ENCODE measurements at places on chromosomes 2 and 18. TPM values are rescaled to one million over a fixed set of nuclear protein-coding genes. Genes with fewer than 3 reads are reported as not detected.

DNA sequence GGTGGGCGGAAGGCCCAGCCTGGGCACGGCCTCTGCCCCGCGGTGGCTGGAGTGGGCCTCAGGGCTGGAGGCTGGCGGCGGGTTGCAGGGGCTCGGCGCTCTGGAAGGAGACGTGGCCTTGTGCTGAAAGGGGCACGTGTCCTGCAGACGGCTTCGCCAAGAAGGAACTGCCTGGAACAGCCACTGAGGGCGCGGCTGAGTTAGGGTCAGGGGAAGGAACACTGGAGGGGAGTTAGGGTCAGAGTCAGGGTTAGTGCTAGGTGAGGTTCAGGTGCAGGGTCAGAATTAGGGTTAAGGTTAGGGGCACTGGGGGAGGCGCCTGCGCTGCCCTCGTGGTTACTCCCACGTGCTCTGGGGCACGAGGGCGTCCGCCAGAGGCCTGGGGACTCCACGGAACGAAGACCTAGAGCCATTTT is 933 bp upstream of the ADNP2 start:
- DNase-seq: no peak

DNA sequence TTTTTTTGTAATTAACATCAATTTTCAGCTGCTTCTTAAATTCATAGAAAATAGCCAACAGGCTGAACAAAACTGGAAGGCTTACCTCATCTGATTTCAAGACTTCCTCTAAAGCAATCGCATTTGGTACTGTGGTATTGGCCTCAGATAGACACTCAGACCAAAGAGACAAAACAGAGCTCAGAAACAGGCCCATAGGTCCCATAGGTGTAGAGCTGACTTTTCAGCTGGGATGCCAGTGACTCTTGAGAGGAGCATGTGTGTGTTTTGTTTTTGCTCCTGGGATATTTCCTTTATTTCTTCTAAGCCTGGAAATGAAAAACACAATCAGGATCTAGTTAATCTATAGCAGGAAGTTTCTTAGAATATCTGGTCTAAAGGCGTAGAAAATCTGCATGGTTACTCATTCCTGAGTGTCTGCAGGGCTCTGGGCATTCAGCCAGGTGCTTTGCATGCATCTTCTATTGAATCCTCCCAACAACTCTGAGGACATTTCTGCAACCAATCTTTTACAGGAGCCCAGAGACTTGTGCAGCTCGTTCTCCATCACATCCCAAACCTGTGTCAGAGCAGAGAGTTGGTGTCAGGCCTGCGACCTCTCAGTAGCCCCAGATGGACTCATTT is 190.8 kb downstream of the RTP5 start:
- DNase-seq: no peak

DNA sequence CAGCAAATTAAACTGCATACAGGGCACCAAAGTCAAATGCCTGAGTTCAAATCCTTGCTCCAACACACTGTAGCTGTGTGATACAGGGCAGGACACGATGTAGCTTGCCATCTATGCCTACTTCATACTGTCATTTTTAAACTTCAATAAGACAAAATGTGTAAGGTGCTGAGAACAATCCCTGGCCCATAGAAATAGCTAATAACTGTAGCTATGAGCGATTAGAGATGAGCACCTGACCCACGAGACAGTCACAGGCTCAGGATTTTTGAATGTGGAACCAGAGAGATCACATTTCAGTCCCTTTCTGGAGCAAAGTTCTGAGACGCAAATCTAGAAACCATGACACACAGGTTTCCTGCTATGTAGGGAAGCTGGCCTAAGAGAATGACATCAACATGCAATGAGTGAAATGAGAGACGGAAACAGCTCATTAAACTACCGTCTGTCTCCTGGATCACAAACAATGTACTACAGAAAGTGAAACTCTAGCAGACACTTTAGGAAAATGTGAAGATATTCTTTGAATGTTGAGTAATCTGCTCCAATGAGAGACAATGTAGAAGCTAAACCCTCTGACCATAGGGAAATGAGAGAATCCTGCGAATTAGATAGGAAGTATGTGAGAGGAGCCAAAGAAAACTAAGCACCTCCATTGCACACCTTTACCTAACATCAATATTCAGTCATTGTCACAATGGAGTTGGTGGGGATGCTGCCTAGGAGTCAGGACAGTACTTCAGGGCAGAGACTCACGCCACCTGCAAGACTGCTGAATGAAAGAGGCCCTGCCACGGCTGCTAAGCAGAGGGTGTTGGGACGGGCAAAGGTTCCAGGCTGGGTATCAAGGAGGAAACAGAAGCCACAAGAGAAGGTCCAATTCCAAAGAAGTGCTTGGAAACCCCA is 25.5 kb downstream of the B4GALT6 start:
- no peak for DNase-seq

- peak; percentile 92 for DNase-seq
These were observed 60.3 kb upstream of the SP3 start for GRCh38 chr2:174025271-174026121.

DNA sequence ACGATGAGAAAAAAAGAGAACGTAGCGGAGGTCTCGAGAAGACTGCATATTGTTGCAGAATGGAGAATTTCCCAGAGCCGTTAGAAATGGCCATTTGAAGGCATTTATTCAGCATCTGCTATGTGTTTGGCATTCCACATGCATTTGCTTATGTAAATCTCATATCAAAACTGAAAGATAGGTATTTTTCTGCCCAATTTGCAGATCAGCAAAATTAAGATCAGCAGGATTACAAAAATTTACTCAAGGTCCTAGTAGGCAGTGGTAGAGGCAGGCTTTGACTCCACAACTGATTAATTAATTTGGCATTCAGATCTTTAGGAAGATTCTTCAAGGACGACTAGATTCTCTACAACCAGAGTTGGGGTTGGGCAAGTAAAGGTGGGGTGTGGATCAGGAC is 1.8 kb upstream of the E2F6 start:
- no peak for DNase-seq

DNA sequence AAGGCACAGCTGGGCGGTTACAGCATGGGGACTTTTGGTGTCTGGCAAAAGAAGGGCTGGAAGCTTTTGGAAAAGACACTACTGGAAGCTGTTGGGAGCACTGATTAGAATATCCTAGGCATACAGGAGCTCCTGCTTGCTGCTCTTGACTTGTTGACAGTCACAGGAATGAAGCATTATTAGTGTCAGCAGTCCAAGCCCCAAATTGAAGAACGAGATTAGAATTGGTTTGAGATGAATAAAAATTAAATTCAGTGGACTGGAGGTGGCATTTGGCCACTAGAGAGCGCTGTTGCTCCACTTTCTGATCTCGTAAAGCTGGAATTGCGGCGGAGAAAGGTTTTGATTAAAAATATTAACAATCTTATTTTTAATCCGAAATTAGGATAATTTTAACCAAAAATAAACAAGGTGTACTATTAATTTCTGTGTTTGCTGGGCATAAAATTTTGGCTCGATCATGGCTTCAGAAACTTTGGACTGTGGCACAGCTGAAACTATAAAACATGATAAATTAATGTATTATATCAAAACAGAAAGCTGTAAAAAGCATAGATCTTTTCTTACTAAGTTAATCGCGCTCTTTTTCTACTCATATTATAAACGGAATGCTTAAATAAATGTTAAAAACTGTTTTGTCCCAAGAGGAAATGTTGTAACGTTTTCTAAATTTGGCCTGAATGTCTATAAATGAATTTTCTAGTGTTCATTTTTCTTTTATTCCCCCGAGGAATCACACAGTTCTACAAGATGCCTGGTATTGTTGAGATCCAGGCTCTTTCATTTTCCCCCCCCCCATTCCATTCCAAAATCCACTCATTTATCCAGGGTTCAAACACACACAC is 2.4 kb upstream of the HOXD8 start:
- DNase-seq: no peak

- DNase-seq: no peak
These were observed 7.1 kb upstream of the CEP68 start for GRCh38 chr2:65049010-65049639.

NRP2 gene
- 11.7 TPM for total RNA-seq

MAL gene
- 8.3 TPM for total RNA-seq

GRCh38 chr2:173524256-173524955 is 169.7 kb downstream of the CDCA7 start:
- no peak for DNase-seq

- DNase-seq: no peak
These were observed 6.5 kb upstream of the ZAP70 start for GRCh38 chr2:97706708-97707345.

DNA sequence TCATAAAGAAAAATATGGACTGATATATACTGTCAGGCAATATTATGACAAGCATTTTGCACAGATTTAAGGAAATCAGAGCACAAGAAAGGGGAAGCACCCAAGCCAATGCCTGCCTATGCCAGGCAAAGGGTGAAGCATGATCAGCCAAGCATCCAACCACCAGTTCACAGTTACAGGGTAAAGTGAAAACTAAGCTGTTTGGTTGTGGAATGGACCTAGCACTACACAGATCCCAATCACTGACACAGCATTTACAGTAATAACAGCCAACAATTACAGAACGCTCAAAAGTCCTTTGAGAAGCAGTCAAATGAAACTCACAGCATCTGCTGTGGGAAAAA is 90.3 kb downstream of the SP3 start:
- no peak for DNase-seq

UBXN2A gene
- 22.4 TPM for total RNA-seq

DNA sequence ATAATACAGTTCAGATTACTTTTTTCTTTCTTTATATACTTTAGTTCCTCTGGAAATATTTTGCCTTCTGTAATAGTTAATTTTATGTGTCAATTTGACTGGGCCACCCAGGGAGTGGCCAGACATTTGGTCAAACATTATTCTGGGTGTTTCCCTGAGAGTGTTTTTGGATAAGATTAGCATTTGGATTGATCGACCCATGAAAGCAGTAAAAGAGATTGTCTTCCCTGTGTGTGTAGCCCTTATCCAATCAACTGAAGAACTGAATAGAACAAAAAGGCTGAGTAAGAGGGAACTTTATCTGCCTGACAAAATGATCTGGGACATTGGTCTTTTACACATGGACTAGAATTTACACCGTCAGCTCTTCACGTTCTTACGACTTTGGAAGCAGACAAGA is 1190.1 kb upstream of the FAM98A start:
- DNase-seq: no peak

- no peak for DNase-seq
These were observed 196.3 kb downstream of the PDE1A start for GRCh38 chr2:182230561-182230960.

FOXI3 gene
- not detected for total RNA-seq

MC2R gene
- total RNA-seq: not detected

DNA sequence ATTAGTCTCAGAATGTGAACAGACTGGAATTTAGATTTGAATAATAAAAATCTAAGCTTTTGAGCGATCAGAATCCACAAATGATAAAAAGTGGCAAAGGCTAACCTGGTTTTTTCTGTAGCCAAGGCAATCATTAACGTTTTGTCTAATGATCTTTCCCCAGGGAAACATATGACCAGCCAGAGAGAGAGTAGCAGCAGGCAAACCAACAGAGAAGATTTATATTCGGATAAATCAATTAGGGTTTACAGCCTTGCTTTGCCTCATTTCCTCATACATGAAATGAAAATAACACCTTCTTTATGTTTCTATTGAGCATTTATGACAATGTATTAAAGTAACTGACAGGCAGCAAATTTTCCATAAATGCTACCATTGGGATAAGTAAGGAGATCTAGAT is 14.5 kb downstream of the TIA1 start:
- DNase-seq: no peak

SPIRE1 gene
- total RNA-seq: 87.1 TPM

- no peak for DNase-seq
These were observed 1.5 kb upstream of the PROM2 start for GRCh38 chr2:95272781-95273180.

RPRM gene
- not detected for total RNA-seq

DNA sequence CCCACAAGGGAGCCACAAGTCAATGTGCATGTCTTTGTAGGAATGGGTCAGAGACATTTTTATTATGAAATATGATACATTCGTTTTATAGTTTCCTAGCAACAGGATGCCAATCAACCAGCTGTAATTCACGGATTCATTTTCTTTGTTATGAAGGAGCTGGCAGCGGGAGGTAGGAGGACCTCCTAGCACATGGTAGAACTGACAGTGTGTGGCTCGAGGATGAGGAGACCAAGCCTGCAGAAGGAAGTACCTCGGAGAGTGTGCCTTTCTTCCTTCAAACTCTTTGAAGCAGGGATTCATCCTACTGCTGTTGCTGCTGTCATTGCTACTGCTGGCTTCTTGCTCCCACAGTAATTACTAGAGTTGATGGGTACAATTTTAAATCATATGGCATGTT is 504.8 kb upstream of the KLHL29 start:
- no peak for DNase-seq

DNA sequence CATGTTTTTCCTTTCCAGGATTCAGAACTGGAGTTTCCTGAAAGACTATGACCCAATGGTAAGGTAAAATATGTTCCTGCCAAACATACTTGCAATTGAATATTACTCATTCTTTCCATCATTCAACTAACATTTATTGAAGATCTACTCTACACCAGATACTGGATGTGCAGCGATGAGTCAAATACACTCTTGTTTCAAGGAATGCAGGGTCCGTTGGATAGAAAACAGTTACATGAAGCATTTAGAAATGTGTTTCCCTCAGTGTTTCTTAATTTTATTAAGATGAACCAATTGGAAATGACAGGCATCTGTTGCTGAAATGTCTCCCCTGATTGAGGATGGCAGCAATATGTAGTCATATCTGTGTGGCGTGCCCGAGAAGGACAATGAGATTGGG is 14.8 kb upstream of the SLC66A3 start:
- DNase-seq: no peak

FIGLA gene
- total RNA-seq: not detected

- peak; percentile 83 for DNase-seq
These were observed 62.1 kb upstream of the SLC16A14 start for GRCh38 chr2:230130668-230131364.

- no peak for DNase-seq
These were observed 129.3 kb upstream of the SOX11 start for GRCh38 chr2:5562865-5563264.

ARHGAP28 gene
- total RNA-seq: 2.1 TPM

DNA sequence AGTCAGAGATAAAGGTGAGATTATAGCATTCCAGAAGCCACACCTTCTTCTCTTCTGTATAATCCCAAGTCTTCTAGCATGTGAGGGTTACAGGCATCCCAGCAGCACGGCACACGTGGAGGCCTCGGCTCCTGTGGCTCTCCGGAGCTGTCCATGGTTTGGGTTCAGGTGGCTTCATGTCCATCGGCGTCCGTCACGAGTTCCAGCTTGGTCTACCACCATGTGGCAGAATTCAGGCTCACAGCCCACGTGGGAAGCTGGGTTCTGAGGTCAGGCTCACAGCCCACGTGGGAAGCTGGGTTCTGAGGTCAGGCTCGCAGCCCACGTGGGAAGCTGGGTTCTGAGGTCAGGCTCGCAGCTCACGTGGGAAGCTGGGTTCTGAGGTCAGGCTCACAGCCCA is 378.3 kb upstream of the SALL3 start:
- DNase-seq: peak; percentile 46

TTR gene
- not detected for total RNA-seq

GRCh38 chr2:45543257-45543656 is 67.8 kb downstream of the SRBD1 start:
- no peak for DNase-seq

ANKRD53 gene
- 0.38 TPM for total RNA-seq

SPAST gene
- total RNA-seq: 8.1 TPM

- DNase-seq: no peak
These were observed 193.2 kb upstream of the HS6ST1 start for GRCh38 chr2:128511731-128512378.

GRCh38 chr18:26429535-26430226 is 118.7 kb downstream of the KCTD1 start:
- DNase-seq: peak; percentile 50
